ENCODE measurements at places on chromosomes 5 and 9.

- no peak for DNase-seq
Observed at GRCh38 chr9:124279531-124280175, 21.9 kb downstream of the NEK6 start.

DNA sequence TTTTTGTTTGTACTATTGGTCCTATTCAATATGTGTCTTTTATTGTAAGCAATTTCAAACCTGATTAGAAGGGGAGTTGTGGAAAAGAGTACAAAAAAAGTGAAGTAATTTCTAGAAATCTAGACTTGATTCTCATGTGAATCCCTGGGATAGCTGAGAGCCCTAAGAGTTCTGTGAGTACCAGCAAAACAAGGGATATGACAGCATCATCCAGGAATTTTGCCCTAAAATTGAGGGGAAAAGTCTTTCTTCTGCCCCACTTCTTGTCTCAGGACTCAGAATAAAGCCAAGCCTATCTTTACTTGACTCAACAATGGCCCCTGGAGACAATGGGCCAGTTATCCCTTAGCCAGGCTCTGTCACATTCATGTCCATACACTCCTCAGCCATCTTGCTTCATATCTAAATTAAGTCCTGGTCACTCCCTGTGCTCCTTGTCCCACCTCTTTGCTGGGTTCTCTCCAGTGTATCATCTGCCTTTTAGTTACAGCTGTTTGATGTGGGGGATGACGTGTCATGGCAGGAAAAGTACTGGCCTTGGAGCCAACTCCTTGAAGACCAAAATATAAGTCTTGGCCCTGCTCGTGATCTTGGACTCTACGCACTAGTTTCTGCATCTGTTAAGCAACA lies 81.2 kb downstream of the ADAMTS12 start:
- DNase-seq: no peak

- no peak for DNase-seq
Observed at GRCh38 chr9:30035761-30036160, 2348.7 kb upstream of the ACO1 start.

DNA sequence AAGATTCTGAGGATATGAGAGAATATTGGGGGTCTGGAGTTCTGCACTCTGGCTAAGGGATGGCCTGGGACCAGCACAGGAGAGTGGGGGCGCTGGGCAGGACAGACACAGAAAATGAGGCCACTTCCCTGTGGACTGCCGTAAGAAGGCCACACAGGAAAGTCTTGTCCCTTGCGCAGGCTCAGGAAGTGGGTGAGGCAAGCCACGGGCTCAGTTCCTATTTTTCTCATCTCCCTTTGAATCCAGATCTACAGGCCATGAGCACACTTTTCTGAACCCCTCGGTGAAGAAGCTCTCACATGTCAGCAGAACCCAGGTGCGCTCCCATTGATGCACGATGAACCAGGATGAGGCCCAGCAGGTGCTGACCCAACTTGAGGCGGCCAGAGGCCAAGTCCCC lies 207.4 kb downstream of the AGTPBP1 start:
- DNase-seq: peak; percentile 52

Measured in inflammatory macrophage (primary cell).